ENCODE measurements at places on chromosomes 1 and 21. TPM values are rescaled to one million over a fixed set of nuclear protein-coding genes. Genes with fewer than 3 reads are reported as not detected.

- DNase-seq, result no peak
These were observed 231.7 kb upstream of the B3GALT2 start for GRCh38 chr1:193417945-193418744.

- no peak for DNase-seq
These were observed 2.8 kb upstream of the LYPD8 start for GRCh38 chr1:248758352-248758751.

Gene LPGAT1
- total RNA-seq, result 36.0 TPM

GRCh38 chr21:16072737-16073136 is 343.0 kb downstream of the USP25 start:
- no peak for DNase-seq

DNA sequence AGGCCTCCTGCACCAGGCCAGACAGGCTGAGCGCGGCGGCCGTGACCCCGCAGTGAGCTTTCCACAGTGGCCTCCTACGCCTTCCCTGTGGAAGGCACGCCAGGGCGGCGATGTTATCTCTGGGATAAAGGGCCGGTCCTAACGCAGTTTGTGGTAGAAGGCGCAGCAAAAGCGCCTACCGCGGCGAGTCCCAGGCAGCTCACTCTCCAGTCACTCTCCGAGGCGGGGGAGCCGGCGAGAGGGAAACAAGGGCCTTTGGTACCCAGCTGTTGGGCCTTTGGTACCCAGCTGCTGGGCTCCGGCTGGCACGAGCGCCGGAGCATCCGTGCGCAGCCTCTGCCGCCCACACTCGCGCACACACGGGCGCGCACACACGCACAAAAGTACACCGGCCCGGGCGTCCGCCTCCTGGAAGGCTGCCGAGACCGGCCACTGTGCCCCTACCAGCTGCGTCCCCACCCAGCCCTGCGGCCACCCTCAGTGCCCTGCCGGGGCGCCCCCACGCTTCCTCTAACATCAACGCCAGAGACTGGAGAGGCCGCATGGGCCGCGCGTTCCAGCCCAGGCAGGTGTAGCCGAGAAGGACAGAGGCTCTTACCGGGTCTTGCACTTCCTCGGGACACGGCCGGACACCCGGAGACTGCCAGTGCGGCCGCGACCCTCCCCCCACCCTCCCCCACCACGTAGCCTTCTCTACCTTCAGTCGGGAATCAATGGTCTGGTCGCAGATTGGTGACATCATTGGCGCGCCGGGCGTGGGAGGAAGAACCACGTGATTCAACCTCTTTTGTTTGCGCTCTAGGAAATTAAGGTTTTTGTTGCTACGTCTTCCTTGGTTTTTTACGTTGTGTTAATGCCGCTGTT is 19.5 kb upstream of the ADAR start:
- peak; percentile 94 for DNase-seq

Gene GBP4
- 53.2 TPM for total RNA-seq

DNA sequence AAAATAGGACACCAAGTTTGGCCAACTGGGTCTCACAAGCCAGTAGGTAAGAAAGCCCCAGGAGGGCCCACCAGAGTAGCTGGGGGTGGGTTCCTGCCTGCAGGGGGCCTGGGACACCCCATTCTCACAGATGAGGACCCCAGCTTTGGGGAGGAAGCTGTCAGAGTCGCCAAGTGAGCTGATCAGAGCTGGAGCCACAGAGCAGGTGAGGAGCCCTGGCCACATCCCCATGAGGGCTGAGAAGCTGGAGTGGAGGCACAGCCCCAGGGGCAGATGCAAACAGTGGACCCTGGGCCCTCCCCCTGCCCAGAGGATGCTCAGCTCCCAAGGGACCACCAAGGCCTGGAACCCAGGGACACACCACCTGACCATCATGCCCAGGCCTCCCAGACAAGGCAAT is 8.6 kb upstream of the ZNF670 start:
- no peak for DNase-seq

GRCh38 chr1:6928106-6928885 is 143.0 kb downstream of the CAMTA1 start:
- DNase-seq, result no peak

- no peak for DNase-seq
These were observed 59.9 kb downstream of the WNT9A start for GRCh38 chr1:227887697-227888403.

GRCh38 chr1:101532377-101532776 is 295.6 kb downstream of the S1PR1 start:
- DNase-seq, result no peak

DNA sequence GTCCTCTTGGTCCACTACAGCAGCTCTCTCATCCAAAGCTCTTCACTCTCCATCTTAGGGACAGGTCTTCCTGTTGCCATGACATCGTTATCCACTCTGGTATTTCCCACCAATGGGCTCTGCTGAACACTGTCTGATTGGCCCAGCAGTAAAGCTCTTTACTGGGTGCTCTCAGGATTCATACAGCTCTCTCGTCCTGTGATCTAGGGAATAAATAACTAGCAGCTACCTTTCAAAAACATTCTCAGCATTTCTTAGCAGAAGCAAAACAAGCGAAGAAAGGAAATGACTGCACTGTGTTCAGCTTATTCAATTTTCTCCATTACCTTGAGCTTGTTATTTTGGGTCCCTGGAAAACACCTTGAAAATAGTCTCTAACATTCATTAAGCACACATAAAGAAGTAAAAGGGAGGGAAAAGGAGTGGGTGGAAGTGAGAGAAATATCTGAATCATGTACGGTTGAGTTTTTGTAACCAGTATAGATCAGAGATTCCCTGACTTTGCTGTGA is 163.4 kb upstream of the SGIP1 start:
- no peak for DNase-seq

DNA sequence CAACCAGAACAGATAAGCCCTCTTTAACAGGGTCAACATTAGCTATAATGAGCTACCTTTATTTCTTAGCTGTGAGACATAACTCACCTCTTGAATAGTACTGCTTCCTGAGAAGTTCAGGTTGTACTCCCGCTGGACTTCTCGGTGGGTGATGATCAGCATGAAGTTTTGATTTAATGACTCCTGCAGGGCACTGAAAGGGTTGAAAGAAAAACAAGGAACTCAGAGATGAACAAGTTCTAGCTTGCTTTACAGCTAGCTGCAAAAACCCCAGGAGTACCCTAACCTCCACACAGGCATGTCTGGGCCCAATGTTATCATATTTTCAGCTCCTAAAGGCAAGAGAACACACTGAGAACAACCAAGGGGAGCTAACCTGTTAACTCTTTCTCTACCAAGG is 254.4 kb downstream of the FAF1 start:
- DNase-seq, result no peak

Gene HSPA6
- total RNA-seq, result 3.8 TPM

Gene CLCNKB
- not detected for total RNA-seq

DNA sequence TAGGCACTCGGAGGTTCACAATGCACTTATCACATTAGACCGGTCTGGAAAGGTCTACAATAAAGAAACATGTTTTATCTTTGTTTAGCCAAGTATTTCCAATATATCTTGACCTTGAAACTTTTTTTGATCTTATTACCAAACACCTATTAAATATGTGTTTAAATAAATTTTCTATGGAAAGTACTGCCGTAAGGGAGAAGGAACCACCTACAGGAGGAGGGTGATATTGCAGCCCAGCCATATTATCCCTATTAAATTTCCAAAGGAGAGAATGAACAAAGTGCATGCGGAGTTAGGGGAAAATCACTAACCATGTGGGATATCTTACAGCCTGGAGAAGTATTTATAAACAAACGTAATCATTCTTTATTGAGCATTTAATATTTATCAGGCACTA is 14.5 kb downstream of the BRINP2 start:
- DNase-seq, result no peak

- no peak for DNase-seq
These were observed 122.8 kb downstream of the PLPP3 start for GRCh38 chr1:56456435-56457101.

Gene SV2A
- 4.8 TPM for total RNA-seq

- no peak for DNase-seq
These were observed 152.2 kb downstream of the CLEC20A start for GRCh38 chr1:178344513-178345091.

DNA sequence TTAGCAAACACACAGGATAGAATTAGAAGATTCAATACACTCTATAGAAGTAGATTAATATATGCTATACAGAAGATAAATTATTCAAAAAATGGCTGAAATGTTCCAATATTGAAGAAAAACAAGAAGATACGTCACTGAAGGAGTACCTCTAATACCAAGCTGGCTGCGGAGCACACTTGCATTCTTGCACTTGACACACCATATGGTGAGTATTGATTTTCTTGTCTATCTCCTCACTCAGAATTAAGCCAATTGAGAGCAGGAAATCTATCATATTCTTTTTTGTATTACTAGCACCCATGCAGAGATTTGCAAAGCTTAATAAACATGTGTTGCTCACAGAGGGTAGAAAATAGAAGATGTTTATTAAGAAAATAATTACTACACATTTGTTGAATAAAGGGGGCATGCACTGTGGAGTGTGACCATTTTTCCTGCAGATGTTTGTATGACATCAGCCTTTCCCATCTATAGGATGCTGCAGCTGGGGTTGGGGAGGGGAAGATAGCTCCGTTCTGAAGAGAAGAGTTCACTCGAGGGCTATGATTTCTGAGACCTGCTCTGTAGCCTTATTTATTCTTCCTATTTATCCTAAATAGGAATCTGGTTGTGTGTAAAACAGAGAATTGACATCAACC is 318.1 kb downstream of the HHIPL2 start:
- no peak for DNase-seq

- no peak for DNase-seq
These were observed 81.1 kb downstream of the TNFSF18 start for GRCh38 chr1:172969611-172970010.

DNA sequence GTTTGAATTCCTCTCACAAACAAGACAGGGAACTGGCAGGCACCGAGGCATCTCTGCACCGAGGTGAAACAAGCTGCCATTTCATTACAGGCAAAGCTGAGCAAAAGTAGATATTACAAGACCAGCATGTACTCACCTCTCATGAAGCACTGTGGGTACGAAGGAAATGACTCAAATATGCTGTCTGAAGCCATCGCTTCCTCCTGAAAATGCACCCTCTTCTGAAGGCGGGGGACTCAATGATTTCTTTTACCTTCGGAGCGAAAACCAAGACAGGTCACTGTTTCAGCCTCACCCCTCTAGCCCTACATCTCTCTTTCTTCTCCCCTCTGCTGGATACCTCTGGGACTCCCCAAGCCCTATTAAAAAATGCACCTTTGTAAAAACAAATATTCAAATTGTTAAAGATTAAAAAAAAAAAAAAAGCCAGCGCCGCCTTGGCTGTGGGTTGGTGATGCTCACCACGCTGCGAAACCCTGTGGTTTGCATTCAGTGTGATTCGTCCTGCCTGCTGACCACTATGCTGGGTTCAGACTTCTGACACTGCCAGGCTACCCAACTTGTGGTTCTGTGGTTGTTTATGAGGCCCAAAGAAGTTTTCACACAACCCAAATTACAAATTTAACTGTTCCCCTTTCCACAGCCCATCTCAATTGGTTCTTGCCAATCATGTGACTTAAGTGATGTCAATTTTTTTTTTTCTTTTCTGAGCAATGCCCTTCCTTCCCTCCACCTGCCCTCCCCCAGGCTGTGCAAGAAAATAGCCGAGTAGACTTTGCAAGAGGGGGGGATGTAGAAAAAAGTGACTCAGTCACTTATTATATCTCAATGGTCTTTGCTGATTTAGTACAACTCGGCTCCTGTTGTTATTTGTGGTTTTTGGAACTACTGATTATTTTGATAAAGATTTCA is at the start of gene RUNX1:
RUNX1 (minus strand) TSS at position 597 of the 912 bp plus-strand sequence.
- peak; percentile 60 for DNase-seq

Gene SPRR1A
- not detected for total RNA-seq

DNA sequence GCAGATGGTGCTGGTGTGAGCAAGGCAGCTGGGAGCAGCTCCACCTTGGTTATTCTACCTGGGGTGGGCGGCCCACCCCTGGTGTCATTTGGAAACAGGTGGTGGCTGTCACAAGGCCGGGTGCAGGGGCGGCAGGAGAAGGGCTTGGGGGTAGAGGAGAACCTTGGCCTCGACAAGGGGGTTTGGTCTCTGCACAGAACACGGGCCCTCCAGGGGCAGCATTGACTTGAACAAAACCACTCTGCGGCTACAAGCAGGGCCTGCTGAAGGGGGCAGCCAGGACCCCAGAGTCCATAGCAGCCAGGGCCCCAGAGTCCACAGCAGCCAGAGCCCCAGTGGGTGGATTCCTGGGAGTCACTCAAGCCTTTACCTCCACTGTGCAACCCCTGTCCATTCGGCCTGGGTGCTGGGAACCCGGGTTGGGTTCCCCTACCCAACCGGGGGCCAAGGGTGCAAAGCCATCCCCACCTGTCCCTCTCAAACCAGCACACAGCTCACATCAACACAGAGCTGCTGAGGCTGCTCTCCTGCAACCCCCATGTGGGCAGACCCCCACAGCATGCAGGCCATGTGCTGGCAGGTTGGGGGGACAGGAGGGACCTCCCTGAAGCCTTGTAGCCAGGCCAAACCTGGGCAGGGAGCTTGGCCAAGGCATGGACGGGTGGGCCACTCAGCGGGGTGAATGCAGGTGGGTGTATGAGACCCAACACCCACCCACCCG is 7.7 kb downstream of the TRIM11 start:
- DNase-seq, result no peak

Gene SELENBP1
- 0.63 TPM for total RNA-seq

Gene SPATA6
- 0.38 TPM for total RNA-seq

DNA sequence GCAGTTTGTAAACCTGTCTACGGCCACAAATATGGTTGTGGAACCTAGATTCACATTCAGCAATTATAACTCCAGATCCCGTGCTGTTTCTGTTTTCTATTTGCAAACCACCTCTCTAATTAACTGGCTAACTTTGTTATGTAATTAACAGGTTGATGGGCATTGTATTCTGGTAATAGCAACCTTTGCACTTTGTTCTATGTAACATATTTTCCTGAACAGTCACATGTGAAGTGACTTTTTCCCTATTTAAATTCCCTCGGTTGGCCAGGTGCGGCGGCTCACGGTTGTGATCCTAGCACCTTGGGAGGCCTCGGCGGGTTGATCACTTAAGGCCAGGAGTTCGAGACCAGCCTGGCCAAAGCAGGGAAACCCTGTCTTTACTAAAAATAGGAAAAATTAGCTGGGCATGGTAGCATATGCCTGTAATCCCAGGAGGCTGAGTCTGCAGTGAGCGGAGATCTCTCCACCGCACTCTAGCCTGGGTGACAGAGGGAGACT is 1.4 kb downstream of the ACADM start:
- DNase-seq, result no peak

Gene LMOD1
- 0.14 TPM for total RNA-seq

GRCh38 chr1:207822602-207823451 is 71.0 kb downstream of the CD46 start:
- DNase-seq, result peak; percentile 63

Measured in activated T-cell treated with anti-CD3 and anti-CD28 coated beads, Interleukin-2, amount 50 U/mL, for 4 hours (primary cell).